ENCODE measurements at places on chromosomes 13 and 19.

GRCh38 chr19:33063753-33064457 lies 783 bp downstream of the RHPN2 start:
- no peak for DNase-seq

DNA sequence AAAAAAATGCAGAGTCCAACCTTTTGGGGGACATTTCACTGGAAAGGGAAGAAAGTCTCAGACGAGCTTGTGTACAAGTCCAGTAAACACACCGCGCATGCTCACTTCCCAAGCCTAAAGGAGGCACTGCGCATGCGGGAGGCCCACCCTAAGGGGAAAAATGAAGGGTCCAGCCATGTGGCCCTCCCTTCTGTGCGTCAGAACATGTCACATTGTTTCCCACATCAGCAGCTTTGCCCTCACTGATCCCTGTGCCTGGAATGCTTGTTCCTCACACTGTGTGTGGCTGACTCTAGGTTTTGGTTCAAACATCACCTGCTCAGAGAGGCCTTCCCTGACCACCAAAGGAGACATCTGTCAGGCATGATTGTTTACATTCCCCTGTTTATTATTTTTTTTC lies 4.4 kb downstream of the ELSPBP1 start:
- no peak for DNase-seq

GRCh38 chr13:95880331-95880730 lies 172.9 kb downstream of the UGGT2 start:
- DNase-seq, result no peak

- peak; percentile 52 for DNase-seq
Measured at GRCh38 chr19:45076029-45076850, at the start of gene ZNF296. TSS of gene ZNF296 (minus strand) at chr19:45076478. CDS start at chr19:45076373, 105 bp downstream.

DNA sequence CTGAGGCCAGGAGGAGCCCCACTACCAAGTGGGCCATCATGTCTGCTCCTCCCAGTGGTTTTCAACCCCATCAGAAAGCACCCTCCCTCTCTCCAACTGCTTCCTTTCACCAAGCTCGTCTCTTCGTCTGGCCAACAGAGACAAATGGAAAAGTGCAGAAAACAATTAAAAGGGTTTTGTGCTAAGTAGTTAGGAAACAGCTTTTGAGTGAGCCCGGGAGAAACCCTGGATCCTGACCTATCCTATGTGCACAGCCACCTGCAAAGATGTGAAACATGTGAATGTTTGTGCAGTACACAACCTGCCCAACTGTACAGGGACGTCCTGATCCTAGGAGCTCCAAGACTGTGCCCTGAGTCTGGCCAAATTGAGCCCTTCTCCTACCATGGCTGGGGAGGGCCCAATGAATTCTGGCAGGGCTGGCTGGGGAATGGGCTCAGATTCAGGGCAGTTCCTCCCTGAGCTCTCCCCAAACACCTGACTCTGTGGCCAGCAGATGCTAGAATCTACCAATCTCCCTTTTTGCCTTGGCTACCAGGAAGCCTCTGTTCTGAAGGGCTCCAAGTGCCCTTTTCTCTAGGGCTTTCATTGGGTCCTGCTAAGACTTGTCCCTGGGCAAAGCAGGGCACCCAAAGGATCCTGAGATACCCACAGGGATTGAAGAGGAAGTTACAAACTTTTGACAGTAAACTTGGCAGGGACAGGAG lies 7.9 kb downstream of the TLE5 start:
- no peak for DNase-seq

- DNase-seq, result no peak
Measured at GRCh38 chr13:59356607-59357006, 807.1 kb downstream of the DIAPH3 start.

- DNase-seq, result no peak
Measured at GRCh38 chr19:39419003-39419402, 6.5 kb downstream of the PLEKHG2 start.

GRCh38 chr19:15280048-15280725 lies 47.9 kb upstream of the EPHX3 start:
- DNase-seq, result no peak

DNA sequence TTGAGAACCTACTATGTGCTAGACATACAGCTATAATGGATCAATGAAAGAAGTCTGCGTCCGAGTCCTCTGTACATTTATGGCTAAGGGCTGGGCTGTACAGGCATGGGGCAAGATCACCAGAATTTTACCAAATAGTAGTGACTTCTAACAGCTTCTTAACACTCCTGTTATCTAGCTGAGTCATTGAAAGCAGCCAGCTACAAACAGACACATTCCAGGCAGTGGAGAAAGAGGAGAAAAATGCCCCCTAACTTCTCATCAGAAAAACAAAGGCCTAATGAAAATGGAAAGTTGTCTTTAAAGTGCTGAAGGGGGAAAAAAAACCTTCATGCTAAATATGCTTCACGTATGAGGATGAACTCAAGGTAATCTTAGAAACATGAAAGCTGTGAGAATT lies 14.3 kb upstream of the ZNF667 start:
- DNase-seq, result no peak

GRCh38 chr13:24651718-24652345 lies 28.4 kb upstream of the ATP12A start:
- DNase-seq, result no peak

GRCh38 chr13:109154546-109154945 lies 525.1 kb downstream of the MYO16 start:
- DNase-seq, result no peak

GRCh38 chr19:41019346-41019745 lies 28.3 kb downstream of the CYP2B6 start:
- no peak for DNase-seq

- no peak for DNase-seq
Measured at GRCh38 chr13:101230271-101230890, 185.9 kb downstream of the NALCN start.

DNA sequence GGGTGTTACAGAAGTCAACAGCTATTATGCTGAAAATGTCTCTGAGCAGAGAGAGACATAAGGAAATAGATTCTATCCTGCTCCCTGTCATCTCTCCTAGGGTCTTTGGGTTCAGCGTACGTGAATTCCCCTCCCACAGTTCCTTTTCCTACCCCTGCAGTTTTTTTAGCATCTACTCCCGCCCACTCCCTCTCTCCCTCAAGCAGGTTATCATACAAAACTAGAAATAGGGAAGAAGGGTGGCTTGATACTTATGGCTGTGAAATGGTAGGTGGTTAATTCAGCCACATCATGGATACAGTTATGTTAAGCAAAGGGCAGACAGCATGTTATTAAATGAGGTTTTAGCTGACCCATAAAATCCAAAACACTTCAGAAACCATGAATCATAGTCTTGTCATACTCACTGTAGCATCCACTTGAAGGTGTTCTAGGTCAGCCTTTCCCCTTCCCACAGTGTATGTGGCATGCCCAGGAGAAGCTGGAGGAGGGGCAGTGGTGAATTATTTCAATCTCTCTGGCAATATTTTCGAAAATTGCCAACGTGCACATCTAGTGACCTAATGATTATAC lies 236.8 kb upstream of the SERP2 start:
- no peak for DNase-seq

DNA sequence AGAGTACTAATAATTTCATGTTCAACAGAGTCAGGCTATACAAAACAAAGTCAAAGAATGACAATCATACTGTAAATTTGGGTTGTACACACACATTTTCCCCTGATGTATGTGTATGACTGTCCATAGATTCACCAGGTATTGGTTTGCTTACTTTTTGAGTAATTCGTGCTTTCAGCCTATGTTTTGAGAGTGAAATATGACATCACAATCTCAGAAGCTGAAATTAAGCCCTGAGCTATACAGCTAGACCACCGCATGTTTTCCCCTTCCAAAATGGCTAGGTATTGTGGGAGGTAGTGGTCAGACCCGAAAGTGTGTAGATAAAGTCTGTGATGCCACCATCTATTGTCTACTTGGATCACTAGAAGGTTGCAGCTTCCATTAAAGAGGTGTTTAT lies 102.8 kb downstream of the KATNAL1 start:
- no peak for DNase-seq

DNA sequence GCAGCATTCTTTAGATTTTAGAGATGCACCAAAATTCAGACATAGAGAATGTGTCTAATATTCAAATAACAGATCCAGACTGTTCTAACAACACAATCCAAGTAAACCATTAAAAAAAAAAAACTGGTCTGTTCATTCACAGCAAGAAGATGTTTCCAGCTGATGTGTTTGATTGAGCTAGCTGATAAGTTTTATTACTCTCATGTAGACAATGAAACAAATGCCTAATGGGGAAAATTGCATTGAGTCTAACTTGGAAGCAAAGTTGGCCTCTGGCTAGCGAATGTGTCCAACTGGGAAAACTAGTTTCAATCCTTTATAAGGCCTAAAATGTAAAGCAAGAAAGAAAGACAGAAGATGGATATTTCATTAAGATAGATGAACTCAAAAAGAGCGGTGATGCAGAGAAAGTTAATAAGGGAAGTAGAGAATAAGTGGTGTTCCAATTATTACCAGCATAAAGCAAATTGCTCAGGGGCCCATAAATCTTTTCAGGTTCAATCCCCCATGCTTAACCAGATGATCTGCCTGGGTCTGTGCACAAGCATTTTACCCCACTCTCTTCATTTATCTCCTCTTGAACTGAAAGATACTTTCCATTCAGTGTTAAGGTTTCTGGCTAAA lies 54.2 kb downstream of the PCDH9 start:
- DNase-seq, result no peak

GRCh38 chr13:76745261-76746200 lies 140.7 kb downstream of the KCTD12 start:
- no peak for DNase-seq

GRCh38 chr19:30311911-30312310 lies 60.3 kb upstream of the ZNF536 start:
- DNase-seq, result no peak

- no peak for DNase-seq
Measured at GRCh38 chr19:50361290-50362029, 4.0 kb downstream of the NAPSA start.

DNA sequence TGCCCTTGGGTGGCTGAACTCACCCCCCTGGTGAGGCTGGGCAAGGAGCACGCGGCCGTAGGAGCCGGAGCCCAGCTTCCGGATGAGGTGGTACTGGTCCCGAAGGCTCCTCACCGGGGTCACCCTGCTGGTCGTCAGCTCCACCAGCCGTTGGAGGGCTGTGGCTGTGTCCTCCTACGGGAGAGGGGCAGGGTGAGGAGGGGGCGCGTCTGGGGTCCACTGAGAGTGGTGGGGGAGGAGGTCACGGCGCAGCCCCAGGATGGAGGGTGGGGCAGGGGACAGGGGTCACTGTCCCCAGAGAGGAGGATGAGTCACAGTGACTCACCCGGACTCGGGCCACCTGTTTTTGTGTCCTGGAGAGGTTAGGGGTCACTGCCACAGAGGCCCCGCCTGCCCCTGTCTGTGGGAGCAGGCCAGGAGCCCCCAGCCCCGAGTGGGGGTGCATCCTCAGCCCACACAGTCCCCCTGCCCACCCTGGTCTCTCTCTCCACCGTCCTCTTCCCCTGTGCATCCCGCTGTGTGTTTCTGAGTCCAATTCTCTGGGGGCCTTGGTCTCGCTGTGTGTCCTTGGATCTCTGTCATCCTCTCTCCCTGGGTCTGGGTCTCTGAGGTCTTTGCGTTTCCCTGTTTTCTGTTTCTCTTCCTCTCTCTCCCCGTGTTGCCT lies 435 bp downstream of the SBK3 start:
- DNase-seq, result no peak

DNA sequence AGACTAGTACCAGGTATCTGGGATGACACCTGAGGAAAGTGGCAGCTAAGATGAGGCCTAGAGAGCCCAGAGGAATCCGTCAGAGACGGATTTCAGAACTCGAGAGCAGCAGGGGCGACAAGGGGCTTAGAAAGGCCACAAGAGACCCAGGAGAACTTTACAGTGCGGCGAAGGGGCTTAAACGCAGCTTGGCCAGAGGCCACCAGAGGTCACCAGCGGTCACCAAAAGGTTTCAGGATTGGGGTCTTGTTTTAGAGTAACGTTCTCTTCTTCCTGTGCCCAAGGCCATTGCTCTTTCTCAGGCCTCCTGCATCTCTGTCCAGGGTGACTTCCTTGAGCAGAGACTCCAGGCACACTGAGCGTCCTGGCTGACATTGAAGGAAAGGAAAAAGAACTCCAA lies 2.2 kb downstream of the ZSCAN22 start:
- DNase-seq, result no peak

DNA sequence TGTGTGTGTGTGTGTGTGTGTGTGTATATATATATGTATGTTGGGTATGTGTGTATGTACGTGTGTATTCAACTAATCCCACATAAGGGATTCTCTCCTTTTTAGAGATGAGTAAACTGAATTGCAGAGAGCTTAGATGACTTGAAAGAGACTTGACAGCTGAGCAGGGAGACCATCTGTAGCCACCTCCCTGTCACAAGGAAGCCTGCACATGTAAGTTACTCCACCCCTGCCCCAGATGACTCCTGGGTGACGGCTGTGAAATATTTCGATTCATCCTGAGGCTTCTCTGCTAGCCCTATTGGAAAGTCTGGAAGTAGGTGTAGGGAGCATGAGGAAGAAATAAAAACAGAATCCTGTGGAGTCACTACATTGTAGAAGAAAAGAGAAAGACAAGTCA lies 480.4 kb downstream of the FOXO1 start:
- DNase-seq, result no peak

DNA sequence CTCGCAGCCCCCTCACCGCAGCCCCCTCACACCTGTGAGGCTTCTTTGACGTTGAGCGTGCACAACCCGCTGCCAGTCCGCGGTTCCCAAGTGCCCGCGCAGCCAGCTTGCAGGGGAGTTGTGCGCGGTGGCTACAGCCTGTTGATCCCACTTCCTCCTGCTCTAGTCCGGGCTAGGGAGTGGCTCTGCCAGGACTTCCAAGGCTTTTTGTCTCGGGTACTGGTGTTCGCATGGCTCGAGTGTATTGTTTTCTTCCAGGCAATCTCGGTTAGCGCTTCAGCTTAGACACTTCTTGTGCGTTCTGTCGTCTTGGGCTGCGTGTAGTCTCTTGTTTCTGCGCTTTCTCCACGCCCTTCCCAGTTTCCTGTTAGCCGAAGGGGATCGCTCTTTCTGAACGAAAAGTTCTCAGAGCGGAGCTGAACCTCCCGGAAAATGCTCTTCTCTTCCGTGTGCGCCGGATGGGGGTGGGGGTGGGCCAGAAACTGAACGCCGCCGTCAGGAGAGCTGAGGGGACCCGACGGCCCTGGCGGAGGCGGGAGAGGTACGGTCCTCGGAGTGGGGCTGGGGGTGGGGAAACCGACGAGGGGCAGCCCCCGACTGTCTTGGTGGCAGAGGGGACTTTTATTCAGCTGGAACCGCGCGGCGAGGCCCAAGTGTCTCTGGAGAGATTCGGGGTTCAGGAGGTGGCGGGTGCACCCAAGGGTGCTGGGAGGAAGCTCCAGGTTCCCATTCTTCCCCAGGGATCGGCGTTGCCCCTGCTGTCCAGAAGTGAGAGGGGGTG lies 697 bp upstream of the DGKH start:
- no peak for DNase-seq

DNA sequence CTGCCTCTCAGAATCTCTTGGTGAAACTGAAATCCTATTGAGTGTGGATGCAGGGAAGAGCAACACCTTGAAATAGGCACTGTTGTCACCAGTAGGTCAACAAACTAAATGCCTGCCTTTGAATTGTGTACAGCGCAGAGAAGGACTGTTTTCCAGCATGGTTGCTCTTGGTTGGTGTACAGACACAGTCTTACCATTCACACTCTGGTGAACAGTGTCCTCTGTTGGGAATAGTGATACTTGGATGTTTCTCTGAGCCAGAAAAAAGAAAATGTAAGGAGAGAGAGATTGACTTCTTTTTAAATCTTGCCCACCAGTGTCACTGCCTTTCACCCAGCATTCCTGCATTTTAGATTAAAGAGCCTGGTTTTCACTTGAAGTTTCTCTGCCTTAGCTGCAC lies 179.7 kb downstream of the STK24 start:
- DNase-seq, result no peak

Data from stimulated activated CD8-positive, alpha-beta memory T cell treated with anti-CD3 and anti-CD28 coated beads, Interleukin-2, amount 100 ng/mL, for 1 hour (primary cell).